Activated naive CD4-positive, alpha-beta T cell treated with anti-CD3 and anti-CD28 coated beads, Interleukin-2, amount 50 U/mL, for 16 hours (primary cell): ENCODE measurements at places on chromosomes 11 and 22.

DNA sequence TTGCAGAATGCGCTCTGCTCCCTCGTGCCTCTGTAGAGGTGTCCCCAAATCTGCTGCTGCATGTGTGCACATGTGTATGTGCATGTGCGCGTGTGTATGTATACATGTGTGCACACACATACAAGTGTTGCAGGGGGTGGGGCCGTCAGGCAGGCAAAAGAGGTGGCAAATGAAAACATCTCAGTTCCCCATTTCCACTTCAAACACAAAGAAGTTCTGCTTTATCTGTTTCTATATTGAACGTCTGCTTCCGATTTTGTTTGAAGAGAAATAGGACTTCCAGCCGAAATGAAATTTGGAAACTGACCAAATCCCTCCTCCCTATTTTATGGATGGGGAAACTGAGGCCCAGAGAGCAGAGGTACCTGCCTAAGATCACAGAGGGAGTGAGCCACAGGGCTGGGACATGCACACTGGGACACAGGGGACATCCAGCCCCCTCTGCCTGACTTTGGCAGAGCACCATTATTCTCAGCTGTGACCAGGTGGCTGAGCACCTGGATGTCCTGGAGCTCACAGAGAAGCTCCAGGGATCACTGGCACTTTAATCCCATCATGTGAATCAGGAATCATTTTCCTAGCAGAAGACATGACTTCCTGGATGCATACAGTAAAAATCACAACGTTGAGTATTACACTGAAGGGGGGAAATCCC is 41.2 kb upstream of the ALX4 start:
- DNase-seq, result no peak

GRCh38 chr11:99901175-99901574 is 785.9 kb upstream of the ARHGAP42 start:
- DNase-seq, result no peak

DNA sequence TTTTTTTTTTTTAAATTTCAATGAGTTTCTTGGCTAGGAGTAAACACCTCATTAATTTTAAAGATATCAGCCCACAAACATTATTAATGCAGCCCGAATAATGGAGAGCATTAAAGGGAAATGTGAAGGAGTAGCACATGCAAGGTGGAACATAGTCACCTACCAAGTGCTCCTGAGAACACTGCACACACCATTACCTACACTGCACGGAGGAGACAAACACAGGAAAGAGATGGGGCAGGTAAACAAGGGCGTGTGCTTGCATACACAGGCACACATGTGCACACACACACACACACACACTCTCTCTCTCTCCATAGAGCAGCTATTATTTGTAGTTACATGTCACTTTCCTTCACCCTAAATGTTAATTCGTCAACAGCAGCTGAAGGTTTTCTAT is 30.2 kb downstream of the HTR3B start:
- no peak for DNase-seq

DNA sequence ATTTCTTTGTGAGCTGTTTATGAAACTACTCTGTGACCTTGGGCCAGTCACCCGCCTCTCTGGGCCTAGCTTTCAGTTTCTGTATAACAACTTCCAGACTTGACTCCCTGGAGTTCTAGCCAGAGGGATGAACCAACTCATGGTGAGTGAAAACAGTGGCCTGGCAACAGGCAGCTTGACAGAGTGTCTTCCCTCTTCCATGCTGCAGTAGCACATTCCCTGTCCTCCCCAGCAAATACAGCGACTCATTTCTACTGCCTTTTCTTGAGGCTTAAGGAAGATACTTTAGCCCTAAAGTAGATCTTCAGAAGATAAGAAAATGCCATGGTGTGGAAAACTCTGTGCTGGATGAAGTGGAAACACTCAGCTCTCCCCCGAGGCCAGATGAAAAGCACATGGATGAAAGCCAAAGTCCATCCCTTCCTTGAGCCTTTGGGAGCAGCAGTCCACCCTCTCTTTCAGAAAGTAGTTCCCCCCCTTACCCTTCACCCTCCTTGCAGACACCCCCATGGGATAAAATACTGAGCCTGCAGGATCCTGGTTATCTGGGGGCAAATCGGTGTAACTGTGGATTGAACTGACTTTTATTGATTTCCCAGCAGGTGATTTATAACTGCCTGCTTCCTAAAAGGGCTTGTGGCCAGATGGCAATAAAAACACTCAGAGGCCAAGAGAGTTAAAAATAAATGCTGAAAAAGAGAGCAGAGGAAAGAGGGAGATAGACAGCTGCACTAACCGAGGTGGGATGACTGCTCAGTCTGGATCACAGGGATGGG is 24.1 kb downstream of the IRAG1 start:
- DNase-seq, result no peak

DNA sequence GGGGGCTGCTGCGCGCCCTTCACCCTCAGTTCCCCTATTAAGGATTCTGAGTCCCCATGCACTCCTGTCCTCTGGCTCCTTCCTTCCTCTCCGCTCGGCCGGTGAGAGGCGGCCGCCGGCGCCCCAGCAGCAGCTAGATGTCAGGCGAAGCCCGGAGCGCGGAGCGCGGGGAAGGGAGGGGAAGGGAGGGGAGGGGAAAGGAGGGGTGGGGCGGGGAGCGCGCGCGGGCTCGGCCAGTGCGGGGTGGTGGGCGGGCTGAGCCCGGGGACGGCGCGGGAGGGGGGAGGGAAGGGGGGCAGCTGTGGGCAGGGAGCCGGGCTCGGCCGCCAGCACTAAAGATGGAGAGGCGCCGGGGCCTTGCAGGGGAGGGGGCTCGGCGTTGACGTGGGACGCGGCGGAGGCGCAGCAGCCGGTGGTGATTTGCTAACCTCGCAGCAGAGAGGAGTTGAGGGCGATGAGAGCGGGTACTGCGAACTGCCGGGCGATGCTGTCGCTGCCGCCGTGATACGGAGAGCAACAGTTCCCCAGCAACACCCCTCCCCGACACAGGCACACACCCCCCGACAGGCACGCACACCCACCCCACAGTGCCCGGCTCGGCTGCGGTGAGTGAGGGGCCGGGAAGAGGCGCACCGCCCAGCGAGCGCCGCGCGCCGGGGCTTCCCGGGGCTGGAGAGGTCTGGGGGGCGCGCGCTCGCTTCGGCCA is at the start of gene ZBTB16:
Gene ZBTB16, plus strand, starts transcription at position 434 of the 706 bp plus-strand sequence. CDS start 3,590 bp downstream, outside the sequence.
- peak; percentile 47 for DNase-seq

DNA sequence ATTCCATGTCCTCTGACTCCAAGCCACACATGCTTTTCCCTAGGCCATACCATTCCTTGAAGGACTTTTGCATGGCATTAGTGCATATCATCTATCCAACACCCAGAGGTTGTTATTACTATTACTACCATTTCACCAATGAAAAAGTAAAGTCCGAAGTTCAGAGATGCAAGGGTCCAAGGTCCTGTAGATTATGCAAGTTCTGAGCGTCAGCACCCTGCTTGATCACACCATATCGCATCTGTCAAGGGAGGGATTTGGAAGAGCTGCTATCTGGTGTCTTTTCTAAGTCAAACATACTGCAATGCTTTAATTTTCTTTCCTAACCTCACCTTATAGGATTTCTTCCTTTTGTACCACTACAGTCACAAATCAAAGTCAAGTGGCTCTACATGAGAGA is 214.7 kb upstream of the CADM1 start:
- no peak for DNase-seq

DNA sequence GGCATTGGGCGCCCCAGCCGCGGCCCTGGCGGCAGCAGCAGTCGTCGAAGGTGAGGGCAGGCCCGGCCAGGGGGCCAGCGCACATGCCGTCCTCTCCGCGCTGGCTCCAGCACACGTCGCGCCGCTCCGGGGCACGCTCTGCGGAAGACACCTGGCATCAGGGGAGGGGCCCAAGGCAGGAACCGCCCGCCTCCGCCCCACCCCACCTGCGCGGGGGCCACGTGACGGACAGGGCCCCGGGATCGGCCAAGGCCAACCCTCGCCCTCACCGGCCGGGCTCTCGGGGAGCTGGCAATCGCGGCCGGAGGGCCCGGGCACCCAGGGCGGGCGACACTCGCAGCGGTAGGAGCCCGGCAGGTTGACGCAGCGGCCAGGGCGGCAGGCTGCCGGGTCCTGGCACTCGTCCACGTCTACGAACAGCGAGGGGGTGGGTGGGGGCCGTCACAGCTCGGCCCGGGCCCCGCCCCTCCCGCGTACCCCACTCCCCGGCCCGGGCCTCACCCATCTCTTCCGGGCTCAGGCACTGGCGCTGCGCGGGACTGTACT is 14.9 kb downstream of the SCYL1 start:
- no peak for DNase-seq

- DNase-seq, result peak; percentile 9
Observed at GRCh38 chr11:1053121-1053901, 16.8 kb upstream of the MUC6 start.

GRCh38 chr22:36761553-36762240 is 14.2 kb downstream of the IFT27 start:
- DNase-seq, result no peak

DNA sequence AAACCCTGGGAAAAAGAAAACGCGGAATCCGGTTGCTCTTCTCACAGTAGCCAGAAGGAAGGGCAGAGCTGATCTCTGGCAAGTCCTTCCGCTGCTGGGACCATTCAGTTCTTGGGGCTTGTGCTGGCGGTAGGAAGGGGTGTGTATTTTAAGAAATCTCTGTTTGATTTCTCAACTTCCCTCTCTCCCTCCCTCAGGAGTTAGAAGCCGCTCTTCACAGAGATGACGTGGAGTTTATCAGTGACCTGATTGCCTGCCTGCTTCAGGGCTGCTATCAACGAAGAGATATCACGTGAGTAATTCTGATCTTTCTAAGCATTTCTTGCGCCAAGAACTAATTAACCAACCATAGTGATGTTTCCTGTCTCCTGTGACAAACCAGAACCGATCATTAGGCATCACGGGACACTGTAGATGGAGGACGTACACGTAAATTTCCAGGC is 85.9 kb upstream of the SLC25A18 start:
- DNase-seq, result no peak

DNA sequence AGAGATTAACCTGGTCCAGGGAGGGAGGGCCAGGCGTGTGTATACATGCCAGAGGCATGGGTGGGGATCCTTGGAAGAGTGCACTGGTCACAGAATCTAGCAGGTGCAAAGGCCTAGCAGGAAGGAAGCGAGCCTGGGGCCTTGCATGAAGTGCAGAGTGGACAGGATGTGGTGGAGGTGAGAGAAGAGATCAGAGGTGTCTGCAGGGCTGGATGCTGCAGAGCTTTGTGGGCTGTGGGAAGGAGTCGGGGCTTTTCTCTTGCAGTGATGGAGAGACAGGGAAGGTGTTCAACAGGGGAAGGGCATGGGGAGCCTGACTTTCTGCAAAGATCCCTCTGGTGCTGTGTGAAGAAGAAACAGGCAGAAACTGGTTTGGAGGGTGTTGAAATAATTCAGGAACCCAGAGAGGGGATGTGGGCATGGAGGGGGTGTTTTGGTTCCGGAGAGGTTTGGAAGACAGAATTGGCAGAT is 2.5 kb upstream of the TPST2 start:
- no peak for DNase-seq

DNA sequence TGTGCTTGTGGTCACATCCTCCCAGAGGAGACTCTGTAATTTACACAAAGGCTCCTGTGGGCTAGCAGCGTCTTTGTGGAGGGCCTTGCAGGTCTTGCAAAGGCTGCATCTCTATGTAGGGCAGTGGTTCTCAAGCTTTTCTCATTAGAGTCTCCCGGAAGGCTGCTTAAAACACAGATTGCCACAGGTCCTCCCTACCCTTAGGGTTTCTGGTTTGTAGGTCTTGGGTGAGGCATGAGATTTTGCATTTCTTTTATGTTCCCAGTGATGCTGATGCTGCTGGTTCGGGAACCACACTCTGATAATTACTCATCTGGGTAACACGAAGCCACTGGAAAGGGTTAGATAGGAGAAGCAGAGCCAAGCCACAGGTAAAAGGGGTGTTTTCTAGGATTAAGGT is 151.3 kb upstream of the ZBED5 start:
- no peak for DNase-seq

GRCh38 chr11:89184021-89184420 is 6.3 kb downstream of the TYR start:
- DNase-seq, result no peak

GRCh38 chr11:3160252-3161031 is 4.7 kb downstream of the OSBPL5 start:
- DNase-seq, result peak; percentile 35

GRCh38 chr11:67355023-67355793 is 1.9 kb upstream of the POLD4 start:
- no peak for DNase-seq

DNA sequence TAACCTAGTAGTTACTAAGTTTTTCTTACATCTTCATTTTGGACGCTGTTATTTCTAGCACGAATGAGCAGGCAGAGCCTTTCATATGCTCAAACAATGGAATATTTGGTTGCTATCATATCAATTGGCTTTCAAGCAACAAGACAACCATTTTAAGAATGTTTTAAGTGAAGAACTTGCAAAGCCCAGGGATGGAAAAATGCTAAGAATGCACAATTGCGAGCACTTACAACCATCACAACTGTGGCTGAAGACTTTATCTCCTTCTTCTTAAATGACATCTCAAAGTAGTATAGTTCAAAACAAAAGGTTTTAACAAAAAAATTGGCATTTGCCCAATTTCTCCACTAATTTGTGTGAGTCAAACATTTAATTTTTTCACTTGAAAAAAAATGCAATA is 8.3 kb upstream of the MMP1 start:
- DNase-seq, result no peak

DNA sequence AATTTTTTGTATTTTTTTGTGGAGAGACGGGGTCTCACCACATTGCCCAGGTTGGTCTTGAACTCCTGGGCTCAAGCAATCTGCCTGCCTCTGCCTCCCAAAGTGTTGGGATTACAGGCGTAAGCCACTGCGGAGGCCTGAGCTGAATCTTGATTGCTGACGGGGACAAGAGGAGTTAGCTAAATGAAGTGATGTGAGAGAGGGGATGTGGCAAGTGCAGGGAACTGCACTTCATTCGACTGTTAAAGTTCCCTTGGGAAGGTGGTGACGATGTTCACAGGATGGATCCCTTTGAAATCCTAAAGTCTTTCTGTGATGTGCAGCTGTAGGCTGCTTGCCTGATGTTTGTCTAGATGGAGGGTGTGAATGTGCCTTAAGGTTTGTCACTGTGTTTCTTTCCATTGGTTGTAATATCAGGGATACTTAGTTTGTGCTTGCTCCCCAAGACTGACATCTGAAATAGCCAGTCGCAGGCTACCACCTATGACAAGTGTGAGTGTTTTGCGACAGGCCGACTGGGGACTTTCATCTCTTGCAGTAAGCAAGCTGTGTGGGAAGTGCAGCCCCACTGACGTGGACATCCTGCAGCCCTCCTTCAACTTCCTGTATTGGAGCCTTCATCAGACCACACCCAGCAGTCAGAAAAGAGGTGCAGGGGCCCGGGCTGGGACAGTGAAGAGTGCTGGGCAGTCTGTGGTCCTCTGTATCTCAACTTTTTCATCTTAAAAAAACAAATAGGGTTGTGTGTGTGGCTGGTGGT is 19.6 kb upstream of the CCDC134 start:
- DNase-seq, result peak; percentile 84

GRCh38 chr22:28474330-28474729 is 205.3 kb downstream of the TTC28 start:
- DNase-seq, result no peak

GRCh38 chr11:108787105-108787504 is 122.2 kb downstream of the DDX10 start:
- no peak for DNase-seq
